Activated CD8-positive, alpha-beta memory T cell treated with anti-CD3 and anti-CD28 coated beads, Interleukin-2, amount 10 ng/mL, durations not matched to agents 7 days and 5 days (primary cell): ENCODE measurements at places on chromosomes 13 and 19. TPM values are rescaled to one million over a fixed set of nuclear protein-coding genes. Genes with fewer than 3 reads are reported as not detected.

ECSIT gene
- 33.0 TPM for total RNA-seq

OR7A5 gene
- total RNA-seq, result not detected

- peaks cover 34% of the 10 kb centered on the region for H3K4me1 ChIP-seq
- DNase-seq, result no peak
- no peak overlapping the region for H3K4me3 ChIP-seq
- no peak overlapping the region for H3K27ac ChIP-seq
Observed at GRCh38 chr13:31131470-31131961, 30.2 kb downstream of the HSPH1 start.

GRCh38 chr13:22009500-22009899 is 338.6 kb downstream of the FGF9 start:
- no peaks in the 10 kb centered on the region for H3K4me1 ChIP-seq
- no peaks in the 10 kb centered on the region for H3K36me3 ChIP-seq
- no peak overlapping the region for H3K4me3 ChIP-seq
- no peak overlapping the region for H3K27ac ChIP-seq

DNA sequence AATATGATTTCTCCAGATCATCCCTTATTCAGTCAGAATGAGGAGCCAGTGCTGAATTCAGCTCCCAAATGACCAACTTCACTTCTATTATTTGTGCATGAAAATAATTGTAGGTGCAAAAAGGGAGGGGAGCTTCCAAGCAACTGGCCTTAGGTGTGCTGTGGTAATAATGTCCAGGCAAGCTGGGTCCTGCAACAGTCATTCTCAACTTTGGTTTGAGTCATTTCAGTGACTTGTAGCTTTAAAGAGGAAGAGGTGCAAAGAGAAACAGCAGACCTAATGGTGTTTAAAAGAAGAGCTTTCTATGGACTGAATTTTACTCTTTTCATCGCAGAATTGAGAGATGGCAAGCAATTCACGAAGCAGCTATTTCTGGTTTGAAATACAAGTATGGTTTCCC is 29.2 kb upstream of the FGF9 start:
- no peak overlapping the region for H3K4me3 ChIP-seq
- peaks cover 11% of the 10 kb centered on the region for H3K27me3 ChIP-seq
- no peak for DNase-seq
- no peaks in the 10 kb centered on the region for H3K36me3 ChIP-seq
- peaks cover 4% of the 10 kb centered on the region for H3K4me1 ChIP-seq
- no peak overlapping the region for H3K27ac ChIP-seq

DNA sequence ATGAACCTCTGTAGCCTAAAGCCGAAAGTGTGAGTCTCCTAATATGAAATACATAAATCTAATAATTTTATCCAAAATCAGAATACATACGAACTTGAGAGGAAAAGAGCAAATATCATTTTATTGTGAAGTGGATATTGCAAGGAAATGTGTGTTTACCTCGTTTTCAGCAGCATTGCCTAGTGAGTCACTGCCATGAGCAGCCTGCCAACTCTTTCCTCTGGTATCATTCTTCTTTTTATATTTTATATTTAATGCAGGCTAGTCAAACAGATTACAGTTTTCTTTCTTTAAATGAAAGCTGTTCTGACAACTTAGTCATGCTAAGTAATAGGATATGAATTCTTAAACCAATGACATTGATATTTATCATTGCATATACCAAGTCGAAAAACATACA is 44.2 kb downstream of the EDNRB start:
- no peaks in the 10 kb centered on the region for H3K36me3 ChIP-seq
- no peak overlapping the region for H3K27ac ChIP-seq
- H3K4me1 ChIP-seq, result no peaks in the 10 kb centered on the region
- no peak overlapping the region for H3K4me3 ChIP-seq
- H3K27me3 ChIP-seq, result peaks cover 8% of the 10 kb centered on the region

DNA sequence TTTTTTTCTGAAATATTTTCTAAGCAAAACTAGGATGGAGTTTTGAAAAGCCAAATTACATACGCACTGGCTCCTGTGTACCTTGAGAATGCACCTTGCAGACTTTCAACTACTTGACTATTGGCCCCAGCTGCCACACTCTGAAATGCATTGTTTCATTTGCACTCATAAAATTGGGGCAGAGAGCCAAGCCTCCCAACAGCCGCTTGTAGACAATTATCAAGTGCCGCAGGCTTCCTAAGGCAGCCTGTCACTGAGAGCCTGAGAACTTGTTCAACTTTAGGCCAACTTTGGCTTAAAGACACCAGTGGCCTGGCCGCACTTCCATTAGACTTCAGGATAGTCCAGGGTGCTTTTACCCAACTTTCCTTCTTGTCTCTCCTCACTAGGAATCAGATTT is 115.7 kb upstream of the STARD13 start:
- no peaks in the 10 kb centered on the region for H3K4me1 ChIP-seq
- no peak for DNase-seq
- no peaks in the 10 kb centered on the region for H3K36me3 ChIP-seq
- H3K4me3 ChIP-seq, result no peak overlapping the region

DNA sequence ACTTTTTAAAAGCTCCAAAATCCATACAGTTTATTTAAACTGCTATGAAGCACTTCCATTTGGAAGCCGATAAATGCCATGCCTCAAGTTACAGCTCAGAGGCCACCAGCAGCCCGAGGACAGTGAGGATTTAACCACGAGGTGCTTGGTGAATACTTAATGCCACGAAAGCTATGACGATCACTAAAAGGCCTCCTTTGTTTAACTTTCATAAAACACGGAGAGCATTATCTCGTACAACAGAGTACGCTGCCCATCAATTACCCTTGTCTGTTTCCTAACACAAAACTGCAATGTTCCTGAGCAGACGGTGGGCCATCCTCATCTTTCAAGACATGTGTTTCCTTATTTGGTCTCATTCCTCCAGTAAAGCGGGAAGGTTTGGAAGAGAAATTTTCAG is 58.4 kb downstream of the PEPD start:
- H3K4me3 ChIP-seq, result no peak overlapping the region
- no peak overlapping the region for H3K27ac ChIP-seq
- peak; percentile 14 for DNase-seq
- no peaks in the 10 kb centered on the region for H3K27me3 ChIP-seq

DNA sequence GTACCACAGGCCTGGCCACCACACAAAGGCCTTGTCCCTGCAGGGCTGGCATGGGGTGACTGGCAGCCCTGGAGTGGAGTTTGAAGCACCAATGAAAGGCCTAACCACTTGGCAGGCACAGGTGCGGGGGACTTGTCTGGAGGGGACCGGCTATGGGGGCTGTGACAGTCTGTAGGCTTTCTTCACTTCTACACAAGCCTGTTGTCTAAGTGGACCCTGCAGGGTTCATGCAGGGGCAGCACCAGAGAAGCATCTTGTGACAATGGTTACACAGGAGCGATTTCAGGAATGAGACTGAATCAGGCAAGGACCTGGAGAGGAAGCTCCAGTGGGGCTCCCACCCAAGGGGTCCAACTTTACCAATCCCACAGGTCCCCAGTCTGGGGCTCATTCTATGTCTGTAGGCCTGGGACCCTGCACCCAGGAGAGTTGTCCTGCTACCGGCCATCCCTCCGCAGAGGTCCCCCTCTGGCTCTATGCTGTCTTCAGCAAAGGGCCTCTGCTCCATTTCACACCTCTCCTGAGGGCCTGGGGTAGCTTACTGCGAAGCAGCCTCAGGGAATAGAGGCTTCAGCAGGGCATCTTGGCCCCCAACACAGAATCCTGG is 2.3 kb upstream of the ZNF837 start:
- no peak for DNase-seq
- peaks cover 3% of the 10 kb centered on the region for H3K36me3 ChIP-seq
- no peak overlapping the region for H3K4me3 ChIP-seq
- H3K4me1 ChIP-seq, result peaks cover 42% of the 10 kb centered on the region
